ENCODE measurements at places on chromosomes 3 and 15.

GRCh38 chr3:45409921-45410320 is 21.5 kb downstream of the LARS2 start:
- no peak for DNase-seq

DNA sequence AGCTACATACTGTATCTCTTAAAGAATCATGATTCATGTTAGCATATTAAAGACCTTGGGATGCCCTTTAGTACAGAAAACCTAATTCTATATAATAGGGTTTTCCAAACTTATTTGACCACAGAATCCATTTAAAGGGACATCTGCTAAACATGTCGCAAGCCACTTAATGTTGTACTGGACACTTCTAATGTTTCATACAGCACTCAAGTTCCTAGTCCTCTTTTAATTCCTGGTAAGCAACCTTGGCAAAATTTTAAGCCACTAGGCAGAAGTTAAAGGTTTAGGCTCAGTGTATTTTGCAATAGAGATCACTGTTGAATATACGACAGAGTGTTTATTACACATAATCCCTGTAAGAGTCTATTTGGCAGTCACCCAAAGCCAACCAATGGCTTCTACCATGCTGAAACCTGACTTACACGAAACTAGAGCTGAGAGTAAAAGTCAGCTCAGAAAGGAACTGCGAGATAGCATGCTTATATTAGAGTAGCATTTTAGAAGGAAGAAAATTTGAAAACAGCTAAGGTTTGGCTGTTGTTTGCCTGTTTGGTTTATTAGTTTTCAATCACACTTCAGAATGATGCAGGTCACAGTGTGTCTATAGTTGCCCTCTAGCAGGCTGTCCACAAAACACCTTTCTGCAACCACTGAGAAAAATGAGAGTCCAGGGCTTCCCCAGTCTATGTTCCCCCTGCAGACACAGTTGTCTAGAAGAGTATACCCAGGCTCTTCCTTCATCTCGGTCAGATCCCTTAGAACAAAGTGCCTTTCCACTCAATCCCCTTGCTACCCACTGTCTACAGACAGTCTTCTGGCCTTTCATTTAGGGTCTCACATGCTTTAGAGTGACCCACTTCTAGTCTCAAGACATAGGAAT is 104.4 kb downstream of the FMN1 start:
- DNase-seq: no peak

DNA sequence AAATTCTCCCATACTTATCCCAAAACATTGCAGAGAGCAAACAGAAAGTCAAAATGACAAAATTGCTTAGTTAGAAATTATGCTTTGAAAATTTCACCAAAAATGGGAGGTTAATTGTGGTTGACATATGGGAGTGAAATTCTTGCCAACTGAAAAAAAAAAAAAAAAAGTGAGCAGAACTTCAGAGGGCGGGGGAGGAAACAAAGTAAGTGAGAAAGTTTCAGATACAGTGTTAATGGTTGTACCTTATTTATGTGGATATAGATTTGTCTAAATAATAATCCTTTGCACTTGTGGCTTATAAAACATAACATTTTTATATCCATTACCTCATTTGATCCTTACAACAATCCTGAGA is 91.5 kb upstream of the RAP2B start:
- no peak for DNase-seq

GRCh38 chr15:31379577-31379976 is 52.9 kb downstream of the KLF13 start:
- DNase-seq: no peak

DNA sequence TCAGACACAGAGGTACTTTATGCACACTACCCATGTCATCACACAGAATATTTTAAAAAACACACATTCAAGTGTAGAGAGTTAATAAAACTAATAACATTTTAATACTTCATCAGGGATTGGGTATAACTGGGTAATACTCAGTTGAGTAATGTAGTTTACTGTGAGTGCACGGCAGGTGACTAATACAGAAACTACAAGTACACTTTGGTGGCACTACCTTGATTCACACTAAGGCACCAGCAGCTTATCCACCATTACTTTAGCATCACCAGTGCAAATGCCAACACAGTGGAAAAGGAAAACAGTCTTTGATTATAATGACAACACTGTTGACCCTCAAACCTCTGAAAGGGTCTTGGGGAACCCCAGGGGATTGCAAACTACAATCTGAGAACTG is 33.6 kb downstream of the ZNF280D start:
- DNase-seq: no peak

GRCh38 chr3:197031315-197032285 is 2.0 kb upstream of the MELTF start:
- peak; percentile 79 for DNase-seq

- peak; percentile 58 for DNase-seq
Measured at GRCh38 chr15:79283252-79284048, 928 bp downstream of the ANKRD34C start.

DNA sequence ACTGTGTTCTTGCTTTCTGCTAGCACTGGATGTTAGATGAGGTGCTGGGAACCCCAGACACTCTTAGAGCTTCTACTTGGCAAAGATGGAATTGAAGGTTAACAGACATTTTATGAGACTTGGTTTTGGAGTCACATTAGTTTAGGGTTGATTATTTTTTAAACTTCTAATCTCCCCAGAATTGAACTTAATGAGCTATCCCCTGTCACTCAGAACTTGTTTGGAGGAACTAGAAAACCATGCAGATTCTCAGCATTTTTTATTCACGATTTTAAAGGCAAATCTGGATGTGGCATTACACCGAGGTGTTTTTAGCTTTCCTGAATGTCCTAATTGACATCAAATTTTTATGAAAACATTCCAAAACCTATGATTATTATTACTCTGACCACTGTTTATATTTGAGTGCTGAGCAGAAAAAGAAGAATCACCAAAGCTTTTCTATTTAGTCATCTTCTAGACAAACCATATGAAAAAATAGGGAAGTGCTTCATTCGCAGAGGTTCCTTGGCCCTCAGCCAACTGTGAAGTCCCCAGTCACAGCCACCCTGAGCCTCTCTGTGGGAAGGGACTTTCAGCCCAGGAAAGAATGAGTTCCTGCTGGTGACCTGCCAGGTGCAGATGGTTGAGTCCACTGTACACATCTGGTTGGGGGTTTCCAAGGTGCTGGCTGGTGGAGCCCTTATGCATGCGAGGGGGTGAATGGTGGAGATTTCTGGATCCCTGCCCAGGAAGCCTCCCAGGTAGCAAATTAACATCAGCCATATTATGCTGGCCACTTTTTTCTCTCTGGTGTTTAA is 196.0 kb upstream of the TOPAZ1 start:
- DNase-seq: no peak

- no peak for DNase-seq
Measured at GRCh38 chr3:35654476-35654875, 15.2 kb downstream of the ARPP21 start.

GRCh38 chr3:18988614-18989229 is 159.6 kb upstream of the KCNH8 start:
- no peak for DNase-seq

DNA sequence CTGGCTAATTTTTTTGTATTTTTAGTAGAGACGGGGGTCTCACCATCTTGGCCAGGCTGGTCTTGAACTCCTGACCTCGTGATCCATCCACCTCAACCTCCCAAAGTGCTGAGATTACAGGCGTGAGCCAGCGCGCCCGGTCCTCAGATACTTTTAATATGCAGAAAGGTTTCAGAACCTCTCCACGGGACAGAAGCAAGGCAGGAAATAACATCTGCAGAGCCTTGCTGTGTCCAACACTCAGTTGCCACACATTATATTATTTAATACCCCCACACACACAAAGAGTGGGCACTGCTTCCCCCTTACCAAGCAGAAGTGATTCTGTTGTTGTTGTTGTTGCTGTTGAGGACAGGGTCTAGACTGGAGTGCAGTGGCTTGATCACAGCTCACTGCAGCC is 28.0 kb downstream of the OSBPL10 start:
- DNase-seq: no peak

- DNase-seq: no peak
Measured at GRCh38 chr15:81183439-81183775, 13.3 kb upstream of the IL16 start.

DNA sequence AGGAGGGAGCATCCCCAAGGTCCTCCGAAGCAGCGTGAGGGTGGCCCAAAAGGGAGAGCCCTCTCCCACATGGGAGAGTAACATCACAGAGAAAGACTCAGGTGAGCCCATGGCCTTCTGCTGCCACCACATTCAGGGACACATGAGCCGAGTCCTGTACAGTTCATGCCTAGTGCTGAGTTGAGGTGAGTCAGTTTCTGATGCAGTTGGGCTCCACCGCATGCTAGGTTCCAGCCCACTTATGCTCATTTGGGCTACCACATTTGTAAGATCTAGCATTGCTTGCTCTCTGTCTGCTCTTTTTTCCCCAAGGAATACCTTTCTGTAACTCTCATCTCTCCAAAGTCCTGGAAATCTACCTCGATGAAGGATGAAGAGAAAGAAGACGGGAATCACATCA is 77.1 kb downstream of the SETD5 start:
- DNase-seq: no peak

- DNase-seq: no peak
Measured at GRCh38 chr3:155714295-155714718, 30.6 kb downstream of the PLCH1 start.

DNA sequence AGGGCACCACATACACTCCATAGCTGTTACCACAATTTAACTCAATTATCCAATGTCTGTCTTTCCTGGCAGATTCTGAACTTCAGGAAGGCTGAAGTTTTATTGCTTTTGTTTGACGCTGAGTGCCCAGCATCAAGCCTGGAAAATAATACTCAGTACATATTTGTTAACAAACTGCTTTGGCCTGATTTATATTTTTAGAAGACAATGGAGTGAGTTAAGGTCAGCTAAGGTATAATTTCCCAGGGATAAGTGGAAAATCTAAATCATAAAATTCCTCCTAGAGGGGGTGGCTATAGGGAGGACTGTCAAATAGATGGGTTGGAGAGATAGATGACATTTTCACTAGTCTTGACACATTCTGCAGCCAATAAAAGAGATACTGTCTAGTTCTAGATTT is 659.4 kb upstream of the ADAMTS9 start:
- no peak for DNase-seq

GRCh38 chr15:41490355-41490754 is 3.3 kb upstream of the ITPKA start:
- DNase-seq: no peak
